ENCODE measurements at places on chromosomes 1 and 21.

DNA sequence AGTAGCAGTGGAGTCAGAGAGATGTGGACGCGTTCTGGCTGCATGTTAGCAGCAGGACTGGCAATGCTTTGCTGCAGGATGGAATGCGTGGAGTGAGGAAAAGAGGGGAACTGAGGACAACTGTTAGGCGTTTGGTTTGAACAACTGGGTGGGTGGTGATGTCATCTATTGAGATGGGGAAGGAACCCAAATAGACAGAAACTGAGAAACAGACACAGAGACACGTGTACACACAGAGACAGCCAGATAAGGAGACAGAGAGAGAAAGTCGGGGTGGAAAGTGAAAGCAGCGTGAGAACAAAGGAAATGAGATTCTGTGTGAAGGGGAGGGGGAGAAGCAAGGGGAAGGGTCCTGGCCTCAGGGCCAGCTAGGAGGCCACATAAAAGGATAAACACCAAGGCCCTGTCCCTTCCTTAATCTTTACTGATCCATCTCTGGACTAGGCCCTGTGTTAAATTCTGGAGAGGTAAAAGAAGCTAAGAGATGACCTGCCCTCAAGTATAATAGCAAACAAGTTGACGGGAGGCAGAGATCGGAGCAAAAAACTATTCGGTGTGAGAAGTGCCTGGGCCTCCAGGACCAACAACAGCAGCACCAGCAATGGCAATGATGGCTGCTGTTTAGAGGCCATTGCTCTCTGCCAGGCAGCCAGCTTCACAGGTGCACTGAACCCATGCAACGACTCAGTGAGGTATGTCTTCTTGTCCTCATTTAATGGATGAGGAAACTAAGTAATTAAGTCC, 31.6 kb downstream of the VWA5B1 start:
- no peak for DNase-seq

DNA sequence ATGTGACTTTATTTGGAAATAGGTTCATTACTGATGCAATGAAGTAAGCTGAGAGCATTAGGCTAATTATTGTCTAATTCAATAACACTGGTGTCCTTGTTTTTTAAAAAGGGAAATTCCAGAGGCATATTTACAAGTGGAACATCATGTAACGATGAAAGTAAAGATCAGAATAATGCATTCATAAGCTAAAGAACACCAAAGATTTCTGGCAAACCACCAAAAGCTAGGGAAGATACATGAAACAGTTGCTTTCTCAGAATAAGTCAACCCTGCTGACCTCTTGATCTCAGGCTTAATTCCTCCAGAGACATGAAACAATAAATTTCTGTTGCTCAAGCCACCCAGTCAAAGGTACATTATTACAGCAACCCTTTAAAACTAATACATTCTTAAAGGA, 20.3 kb upstream of the IFI16 start:
- no peak for DNase-seq

GRCh38 chr1:18901952-18902522, 318 bp downstream of the ALDH4A1 start:
- no peak for DNase-seq

- DNase-seq: no peak
Observed at GRCh38 chr1:36533897-36534296, 51.2 kb upstream of the CSF3R start.

DNA sequence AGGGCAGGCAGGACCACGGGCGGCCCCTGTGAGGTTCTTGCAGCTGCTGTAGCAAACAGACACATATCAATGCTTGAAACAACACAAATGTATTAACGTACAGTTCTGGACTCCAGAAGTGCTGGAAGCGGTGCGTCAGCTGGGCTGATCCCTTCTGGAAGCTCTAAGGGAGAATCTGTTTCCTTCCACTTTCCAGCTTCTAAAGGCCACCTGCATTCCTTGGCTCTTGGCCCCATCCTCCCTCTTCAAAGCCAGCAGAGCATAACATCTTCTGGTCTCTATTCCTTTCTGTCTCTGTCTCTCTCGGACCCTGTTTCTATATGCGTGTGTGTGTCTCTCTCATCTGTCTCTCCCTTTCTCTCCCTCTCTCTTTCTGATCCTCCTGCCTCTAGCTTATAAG, 102.3 kb downstream of the SPSB1 start:
- DNase-seq: no peak

DNA sequence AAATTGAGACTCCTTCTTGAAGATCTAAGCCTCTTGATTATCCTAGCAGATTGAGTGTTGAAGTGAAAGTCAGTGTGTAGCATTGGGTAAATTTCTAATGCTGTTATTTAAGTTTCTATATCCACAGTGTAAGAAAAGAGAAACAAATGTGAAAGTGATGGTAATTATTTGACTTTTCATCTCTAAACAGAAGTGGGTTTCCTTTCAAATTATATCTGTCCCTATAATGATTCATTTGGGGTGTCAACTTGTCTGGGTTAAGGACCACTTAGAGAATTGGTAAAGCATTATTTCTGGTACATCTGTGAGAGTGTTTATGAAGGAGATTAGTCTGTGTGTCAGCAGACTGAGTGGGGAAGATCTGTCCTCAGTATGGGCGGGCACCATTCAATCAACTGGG, 133.0 kb upstream of the HMCN1 start:
- DNase-seq: no peak

- no peak for DNase-seq
Observed at GRCh38 chr1:152626744-152627143, 3.8 kb upstream of the LCE3A start.

DNA sequence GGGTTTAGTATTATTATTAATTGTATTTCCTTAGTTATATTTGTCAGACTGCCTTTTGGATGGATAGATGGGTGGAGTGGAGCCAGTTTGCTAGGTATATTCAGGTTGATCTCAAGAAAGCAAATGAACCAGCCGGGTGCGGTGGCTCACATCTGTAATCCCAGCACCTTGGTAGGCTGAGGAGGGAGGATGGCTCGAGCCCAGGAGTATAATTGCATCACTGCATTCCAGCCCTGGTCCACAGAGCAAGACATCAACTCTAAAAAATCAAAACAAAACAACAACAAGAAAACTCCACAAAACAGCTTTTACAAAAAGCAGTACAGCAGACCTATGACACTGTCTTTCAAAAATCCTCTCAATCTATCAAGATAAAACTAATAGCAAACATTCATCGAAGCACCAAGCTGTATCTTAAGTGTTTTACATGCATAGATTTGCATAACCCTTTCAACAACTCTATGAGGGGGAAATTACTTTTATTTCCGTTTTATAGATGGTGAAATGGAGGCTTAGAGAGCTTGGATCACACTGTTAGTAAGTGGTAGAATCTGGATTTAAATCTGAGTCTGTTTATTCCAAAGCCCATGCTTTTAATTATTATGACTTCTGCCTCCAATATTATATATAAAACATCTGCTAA, 25.5 kb downstream of the KMO start:
- DNase-seq: no peak

DNA sequence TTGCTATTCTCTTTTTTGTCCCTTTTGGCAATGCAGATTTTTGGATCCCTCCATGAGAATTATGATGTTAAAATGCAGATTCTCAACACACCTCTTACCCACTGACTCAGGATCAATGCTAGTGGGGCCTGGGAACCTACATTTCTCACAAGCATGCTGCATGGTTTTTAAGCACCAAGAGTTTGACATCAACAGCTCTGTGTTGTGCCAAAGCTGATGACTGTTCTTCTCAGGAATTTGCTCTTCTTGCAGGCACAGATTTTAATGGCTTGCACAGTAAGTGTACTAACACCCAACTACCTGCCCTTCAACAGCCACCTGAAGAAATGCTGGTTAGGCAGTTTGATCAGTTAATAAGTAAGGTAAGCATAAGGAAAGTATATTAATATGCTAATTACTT, 468.7 kb downstream of the PTBP2 start:
- DNase-seq: no peak

DNA sequence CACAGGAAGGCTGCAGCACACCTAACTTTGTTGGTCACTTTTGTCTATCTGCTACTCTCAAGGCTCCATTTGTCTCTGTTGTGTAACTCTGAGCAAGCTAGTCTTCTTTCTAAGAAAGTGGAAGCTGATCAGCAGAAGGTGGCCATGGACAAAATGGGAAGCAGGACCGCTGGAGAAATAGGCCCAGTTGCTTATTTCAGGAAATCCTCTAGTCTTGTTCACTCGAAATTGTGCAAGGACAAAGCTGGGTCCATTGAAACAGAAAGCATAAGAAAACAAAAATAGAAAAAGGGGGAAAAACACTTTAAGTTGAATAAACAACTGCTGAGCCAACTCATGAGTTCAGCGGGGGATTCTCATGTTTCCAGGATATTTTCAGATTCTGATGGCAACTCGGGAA, 150.1 kb downstream of the PBX1 start:
- no peak for DNase-seq

GRCh38 chr1:80925130-80925805, 875.5 kb upstream of the ADGRL2 start:
- DNase-seq: no peak

DNA sequence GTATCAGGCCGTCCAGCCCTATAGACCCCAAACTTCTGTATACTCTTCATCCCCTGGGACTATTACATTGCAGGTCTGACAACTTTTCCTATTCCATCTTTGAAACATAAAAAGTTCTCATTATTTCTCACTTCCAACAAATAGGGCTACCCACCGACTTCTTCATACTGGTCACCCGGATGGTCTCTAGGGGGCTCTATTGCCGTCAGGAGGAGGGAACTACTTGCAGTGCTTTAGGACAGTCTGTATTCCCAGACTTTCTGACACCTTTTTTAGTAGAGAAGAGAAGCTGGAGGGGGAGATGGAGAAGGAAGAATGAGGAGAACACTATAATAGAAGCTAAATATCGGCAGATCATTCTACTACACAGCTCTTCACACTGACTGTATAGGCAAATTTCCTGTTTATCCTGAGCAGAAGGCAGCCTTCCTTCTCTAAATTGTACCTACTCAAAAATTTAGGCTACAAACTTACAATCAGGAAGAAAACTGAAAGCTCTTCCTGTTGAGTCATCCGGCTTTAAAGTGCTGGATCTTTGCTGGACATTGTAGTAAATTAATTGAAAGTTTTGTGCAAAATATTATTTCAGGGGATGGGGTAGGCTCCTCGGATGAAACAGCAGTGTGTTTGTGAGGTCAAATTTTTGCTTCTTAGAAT, 54.6 kb downstream of the CDC7 start:
- DNase-seq: peak; percentile 24

GRCh38 chr1:19750101-19750881, 49.4 kb downstream of the TMCO4 start:
- DNase-seq: no peak

GRCh38 chr1:59455206-59455605, 158.3 kb downstream of the FGGY start:
- DNase-seq: no peak

DNA sequence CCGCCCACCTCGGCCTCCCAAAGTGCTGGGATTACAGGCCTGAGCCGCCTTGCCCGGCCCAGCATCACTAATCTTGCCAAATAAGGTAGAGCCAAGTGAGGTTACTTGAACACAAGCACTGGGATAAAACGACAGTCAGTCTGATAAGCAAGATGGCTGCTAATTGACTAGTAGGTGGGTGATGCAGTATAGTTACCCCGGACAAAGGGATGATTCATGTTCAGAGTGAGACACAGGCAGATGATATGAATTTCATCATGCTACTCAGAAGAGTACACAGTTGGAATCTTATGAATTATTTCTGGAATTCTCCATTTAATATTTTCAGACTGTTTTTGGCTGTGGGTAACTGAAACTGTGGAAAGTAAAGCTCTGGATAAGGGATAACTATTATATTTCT, 178.4 kb downstream of the USP25 start:
- DNase-seq: no peak

GRCh38 chr1:156623946-156624813, 5.0 kb downstream of the HAPLN2 start:
- peak; percentile 82 for DNase-seq

GRCh38 chr1:7630378-7630777, 140.7 kb upstream of the VAMP3 start:
- no peak for DNase-seq

DNA sequence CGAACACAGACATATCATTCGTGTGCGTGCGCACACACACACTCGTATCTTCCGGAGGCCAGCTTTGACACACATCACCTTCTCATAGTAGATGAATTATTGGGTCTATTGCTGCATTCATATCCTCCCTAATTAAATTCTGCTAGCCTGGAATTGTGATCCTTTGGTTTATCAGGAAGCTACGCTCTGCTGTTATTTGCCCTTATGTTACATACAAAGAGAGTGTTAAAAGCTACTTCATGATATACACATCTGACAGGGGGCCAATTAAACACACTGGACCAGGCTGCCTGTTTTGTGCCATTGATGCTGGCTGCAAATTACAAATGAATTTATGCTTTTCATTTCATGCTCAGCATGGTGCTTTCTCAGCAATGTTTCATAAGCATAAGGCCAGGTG, 252.0 kb downstream of the RHOU start:
- no peak for DNase-seq

DNA sequence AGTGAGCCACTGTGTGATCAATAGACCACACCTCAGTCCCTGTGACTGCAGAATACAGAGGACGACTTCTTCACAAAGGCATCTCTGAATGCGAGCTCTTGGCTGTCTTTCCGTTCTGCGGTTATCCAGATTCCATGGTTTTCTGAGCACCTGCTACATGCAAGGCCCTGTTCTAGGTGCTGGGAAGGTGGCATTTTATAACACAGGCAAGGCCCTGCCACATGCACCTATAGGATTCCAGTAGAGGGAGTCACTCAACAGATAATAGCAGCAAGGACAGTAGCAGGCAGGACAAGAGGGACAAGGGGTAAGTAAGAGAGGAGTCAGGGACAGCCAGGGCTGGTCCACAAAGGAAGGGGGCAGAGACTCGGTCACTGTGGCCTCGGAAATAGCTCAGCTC, 9.0 kb downstream of the URB1 start:
- DNase-seq: no peak

DNA sequence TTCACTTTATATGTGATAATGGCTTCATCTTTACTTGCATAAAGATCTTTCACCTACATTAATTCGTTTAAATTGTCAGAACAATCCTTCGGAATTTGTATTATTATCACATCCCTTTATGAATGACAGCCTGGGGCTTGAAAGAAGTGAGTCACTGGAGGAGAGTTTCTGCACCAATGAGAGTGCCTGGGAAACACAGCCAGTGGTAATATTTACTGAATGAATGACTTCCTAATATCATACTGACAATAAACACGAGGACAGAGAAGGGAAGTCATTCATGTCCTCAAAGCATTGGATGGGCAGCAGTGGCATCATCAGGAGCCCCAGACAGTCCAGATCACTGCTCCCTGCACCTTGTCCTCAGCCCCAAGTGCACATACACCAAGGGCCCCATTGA, 40.7 kb upstream of the PDE4B start:
- DNase-seq: no peak

DNA sequence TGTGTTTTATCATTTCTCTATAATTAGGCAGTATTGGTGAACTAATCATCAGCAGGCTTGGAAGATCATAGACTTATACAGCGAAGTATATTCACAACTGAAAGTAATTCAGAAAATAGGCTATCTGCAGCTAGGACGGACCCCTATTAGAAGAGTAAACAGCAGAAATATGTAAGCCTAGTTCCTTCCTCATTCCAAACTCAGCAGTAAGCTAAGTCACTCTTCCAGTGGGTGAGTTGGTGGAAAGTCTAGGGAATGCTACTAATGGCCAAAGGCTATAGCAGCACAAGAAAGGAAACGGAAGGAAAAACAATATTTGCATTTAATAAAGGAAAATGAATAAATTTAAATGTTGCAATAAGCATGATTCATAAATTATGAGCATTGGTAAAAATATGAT, 918.1 kb upstream of the TMPRSS15 start:
- no peak for DNase-seq

- no peak for DNase-seq
Observed at GRCh38 chr1:115062542-115063004, 26.7 kb downstream of the TSPAN2 start.

All from WTC11 (cell line).